Activated gamma-delta T cell (primary cell): ENCODE measurements at places on chromosomes 12 and 14.

DNA sequence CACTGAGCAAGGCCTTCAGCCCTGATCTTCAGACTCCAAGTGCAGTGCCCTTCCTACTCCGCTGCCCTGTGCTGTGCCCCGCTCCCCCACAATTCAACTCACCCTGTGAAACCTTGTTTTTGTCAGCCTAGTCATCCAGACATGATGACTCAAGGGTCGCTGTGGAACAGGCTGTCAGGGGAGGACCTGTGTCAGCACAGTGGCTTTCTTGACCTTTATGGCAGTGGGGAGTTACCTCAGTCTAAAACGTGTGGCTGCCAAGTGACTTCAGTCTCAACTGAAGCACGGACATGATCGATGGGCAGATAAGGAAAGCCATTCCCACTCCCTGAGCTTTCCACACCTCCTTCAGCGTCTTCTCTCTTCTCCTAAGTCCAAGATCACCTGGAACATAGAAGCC lies 16.3 kb upstream of the FLVCR2 start:
- DNase-seq = no peak

DNA sequence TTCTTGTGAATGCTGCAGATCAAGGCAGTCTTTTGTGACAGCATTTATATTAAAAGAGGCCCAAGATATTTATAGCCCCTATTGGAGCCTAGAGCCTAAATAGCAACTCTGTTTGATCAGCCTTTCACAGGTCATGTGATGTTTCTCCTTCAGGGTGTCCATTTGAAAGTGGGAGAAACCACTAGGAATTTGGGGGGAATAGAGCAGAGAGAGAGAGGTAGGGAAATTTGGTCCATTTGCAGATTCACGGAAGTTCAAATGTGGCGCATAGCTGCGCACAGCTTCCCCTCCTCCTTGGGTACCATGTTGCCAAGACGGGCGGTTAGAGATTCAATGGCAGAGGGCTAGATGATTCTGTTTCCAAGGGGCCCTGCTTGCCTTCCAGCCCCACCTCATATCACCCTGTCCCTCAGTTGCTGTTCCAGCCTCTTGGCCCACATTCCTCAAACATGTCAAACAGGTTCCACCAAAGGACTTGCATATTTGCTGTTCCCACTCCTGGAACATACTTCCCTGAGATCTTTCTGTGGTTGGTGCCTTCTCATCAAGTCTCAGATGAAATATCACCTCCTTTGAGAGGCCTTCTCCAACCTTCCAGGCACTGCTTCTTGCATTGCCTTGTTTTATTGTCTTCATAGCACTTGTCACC lies 220.8 kb downstream of the CHST11 start:
- no peak for DNase-seq

GRCh38 chr14:55228261-55228660 lies 36.9 kb upstream of the DLGAP5 start:
- DNase-seq = no peak

DNA sequence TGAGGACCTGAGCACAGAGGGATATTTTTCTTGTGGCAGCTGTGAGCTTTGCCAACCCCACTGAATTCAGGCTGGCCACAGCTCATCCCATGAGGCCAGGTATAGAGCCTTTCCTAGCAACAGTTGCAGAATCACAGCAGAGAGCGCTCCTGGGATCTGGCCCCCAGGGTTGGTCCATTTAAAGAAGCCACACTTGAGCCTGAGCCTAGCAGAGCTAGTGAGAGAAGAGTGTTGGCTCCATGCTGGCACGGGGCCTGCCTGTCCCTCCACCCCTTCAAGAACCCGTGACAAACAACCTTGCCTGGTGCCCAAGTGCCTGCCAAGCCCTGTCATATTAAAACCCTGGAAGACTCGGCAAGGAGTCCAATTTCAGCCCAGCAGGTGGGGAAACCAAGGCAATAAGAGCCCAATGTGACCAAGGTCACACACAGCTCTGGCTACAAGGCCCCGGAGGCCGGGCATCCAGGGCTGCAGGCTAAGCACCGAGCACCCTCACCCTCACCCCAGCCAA lies 91.6 kb downstream of the LRRC74A start:
- no peak for DNase-seq

DNA sequence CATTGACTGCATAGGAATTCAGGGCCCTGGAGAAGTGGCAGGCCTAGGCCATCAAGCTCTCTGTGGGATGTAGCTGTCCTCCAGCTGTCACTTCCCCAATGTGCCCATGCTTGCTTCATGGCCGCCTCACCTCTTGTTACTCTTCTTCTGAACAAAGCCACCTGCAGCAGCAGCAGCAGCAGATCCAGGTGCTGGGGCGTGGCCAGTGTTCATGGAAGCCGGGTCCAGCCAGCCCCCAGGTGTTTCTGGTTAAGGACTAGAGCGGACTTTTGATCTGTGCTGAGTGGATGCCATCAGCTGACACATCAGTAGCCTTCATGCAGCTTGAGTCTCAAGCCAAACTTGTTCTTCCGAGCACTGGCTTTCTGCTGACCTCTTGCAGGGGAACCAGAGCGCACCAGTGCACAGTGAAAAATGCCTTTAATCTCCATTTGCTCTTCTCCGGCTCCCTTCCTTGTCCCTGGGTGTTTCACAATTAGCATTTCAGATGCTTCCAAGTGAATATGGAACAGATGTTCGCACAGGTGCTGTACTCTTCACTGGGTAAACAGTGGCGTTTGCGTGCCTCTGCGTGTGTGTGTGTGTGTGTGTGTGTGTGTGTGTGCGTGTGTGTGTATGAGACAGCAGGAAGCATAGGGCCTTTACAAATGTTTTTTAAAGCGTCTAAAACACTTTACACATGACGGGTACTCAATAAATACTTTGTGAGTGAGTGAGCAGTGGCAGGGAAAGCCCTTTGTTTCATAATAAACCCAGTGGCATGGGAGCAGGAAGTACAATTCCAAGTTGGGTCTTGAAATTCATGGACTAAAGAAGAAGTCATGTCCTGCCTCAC lies 20.1 kb downstream of the TPCN1 start:
- no peak for DNase-seq

GRCh38 chr12:90129366-90130030 lies 420.9 kb upstream of the ATP2B1 start:
- DNase-seq = no peak

DNA sequence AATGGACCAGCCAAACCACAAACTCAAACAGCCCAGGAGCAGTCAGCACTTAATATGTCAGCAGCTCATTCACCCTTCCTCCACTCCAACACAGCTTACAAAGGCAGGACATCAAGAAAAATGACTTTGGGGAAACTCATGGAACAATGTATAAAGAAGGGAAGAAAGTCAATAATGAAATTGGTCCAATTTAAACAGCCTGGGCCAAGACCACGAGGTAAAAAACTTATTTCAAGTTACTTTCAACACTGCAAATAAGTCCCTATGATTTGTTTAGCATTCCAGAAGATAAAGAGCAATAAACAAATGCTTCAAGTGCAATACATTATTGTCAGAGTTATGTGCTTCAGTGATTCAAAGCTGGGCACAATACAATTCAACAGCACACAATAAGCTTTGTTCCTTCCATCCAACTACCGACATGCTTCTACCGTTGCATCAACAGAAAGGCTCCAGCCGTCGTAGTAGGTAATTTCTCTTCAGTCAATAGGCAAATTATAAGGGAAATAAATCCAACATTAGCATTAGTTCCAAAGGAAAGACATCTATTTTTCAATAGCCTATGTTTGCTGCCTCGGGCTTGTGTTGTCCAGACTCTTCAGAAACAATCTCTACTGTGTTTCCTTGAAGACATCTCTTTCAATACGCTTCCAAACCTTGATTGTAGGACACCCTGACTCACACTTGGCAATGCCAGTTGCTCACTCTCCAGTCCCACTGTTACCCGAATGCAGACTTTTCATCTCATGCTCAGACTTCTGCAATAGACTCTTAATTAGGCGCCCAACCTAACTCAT lies 225.7 kb downstream of the NUAK1 start:
- DNase-seq = no peak

DNA sequence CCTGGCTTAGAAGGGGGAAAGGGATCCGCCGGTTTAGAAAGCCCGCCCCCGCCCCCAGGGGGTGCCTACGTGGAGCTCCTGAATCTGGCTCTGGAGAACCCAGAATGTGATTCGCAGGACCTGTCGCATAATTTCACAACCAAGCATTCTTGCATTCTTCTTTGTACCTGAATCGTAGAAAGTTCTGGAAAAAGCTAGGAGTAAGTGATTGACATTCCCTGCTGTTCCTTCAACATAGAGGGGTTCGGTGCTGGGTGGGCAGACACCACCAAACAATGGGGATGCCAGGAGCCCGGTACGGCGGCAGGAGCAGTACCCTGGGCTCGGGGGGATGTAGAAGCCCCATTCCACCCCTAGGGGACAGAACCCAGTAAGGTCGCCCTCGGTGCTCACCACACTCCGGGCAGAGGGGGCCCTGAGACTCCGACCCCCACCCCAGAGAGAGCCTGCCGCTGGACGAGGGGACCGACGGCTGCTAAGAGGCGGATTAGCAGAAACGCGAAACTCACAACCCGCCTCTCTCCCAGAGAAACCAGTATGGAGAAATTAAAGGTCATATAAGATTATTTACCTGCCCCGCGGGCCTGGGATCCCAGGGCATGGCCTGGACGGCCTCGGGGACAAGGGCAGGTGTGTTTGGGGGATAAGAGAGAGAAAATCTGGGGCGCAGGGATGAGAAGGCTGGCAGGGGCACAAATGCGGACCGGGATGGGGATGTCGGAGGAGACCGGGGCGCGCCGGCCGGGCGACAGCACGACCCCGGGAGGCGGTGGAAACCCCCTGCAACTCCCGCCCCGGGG lies 520 bp downstream of the CSRP2 start:
- DNase-seq = no peak

DNA sequence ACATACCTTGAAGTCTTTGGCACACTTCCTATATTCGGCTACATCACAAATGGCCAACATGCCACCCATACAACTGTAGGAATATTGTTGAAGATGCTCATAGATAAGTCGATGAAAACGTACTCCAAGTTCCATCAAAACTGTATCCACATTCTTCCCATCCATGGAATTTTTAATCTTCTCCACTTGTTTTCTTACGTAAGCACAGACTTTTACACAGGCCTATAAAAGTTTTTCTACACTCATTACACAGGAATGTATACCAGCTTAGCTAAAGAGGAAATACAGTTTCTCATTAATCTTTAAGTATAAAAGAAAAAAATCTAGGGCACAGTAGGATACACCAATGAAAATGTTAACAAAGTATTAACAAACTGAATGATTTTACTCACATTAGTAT lies 59.1 kb downstream of the EXOC5 start:
- no peak for DNase-seq

DNA sequence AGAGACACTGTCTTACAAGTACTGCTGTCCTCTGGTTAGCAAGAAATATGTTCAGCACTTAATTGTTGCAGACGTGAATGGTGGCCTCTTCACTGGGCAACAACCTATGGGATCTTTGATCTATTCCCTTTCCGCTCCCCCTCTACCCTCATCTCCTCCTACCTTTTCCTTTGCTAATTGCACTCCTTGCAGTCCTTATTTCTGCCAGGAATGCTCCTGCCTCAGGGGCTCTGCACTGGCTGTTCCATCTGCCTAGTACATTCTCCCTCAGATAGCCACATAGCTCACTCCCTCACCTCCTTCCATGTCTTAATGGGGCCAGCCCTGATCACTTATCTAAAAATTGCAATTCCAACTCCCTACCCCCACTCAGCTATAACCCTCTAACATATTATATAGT lies 4.5 kb upstream of the NFYB start:
- no peak for DNase-seq

DNA sequence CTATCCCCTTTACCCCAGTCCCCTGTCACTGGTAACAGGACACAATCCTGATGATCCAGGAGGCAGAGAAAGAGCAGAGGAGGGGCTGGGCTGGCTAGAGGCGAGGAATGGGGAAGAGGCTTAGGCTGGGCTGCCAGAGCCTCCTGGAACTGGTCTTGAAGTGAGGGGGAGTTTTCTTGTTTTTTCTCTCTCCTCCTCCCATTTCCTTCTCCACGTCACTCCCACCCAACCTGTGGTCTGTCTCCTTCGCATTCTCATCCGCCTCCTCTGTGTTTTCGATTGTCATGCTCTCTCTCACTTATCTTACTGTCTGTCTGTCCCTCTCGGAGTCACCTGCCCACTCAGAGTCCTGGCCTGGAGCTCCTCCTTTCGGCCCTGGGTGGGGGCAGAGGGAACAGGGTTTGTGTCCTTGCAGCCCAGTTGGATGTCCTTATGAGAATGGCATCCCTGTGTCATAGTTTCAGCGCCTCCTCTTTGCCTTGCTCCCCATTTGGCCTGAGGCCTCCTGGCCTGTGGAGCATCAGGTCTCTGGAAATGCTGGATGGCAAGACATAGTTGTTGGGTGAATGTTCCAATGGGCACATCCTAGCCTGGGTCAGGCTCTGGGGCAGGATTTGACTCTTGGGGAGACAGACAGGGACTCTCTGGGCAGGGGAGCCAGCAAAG lies 3.4 kb upstream of the KRT80 start:
- DNase-seq = no peak

DNA sequence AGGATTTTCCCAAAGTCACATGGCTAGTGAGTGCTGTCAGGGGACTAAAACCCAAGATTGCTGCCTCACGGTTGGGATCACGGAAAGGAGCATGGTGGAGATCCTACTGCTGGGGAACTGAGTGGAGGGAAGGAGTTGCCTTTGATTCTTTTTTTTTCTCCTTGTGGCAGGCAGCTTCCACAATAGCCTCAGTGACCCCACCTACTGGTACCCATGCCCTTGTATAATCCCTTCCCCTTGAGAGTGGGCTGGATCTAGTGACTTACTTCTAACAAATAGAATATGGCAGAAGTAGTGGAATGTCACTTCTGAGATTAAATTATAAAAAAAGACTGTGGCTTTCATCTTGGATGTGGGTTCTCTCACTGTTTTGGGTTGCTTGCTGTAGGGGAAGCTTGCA lies 135.7 kb downstream of the DICER1 start:
- no peak for DNase-seq

DNA sequence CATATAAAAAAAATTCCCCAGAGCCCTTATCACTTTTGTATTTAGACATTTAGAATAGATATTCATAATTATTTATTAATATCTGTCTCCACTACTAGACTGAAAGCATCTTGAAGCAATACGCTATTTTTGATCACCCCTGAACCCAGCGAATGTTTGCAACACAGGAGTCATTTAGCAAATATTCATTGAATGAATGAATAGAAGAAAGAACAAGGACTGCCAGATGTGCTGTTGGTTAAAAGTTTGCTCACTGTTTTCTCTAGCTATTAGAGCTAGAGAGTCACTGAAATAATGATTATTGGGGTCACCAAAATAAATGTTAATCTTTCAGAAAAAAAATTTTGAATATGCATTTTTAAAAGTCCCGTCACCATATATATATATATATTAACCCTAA lies 174.3 kb downstream of the ACSS3 start:
- DNase-seq = no peak

GRCh38 chr12:70197345-70197744 lies 45.9 kb upstream of the CNOT2 start:
- DNase-seq = no peak

- DNase-seq = no peak
Observed at GRCh38 chr12:115606040-115606439, 671.5 kb downstream of the MED13L start.

GRCh38 chr12:104083769-104084475 lies 19.6 kb downstream of the HCFC2 start:
- DNase-seq = no peak

- DNase-seq = no peak
Observed at GRCh38 chr14:78399316-78399889, 229.2 kb downstream of the NRXN3 start.
